ENCODE measurements at places on chromosomes 16 and 17. TPM values are rescaled to one million over a fixed set of nuclear protein-coding genes. Genes with fewer than 3 reads are reported as not detected.
A peak's percentile ranks its signal among the peaks of the same experiment; 100 is the strongest.

DNA sequence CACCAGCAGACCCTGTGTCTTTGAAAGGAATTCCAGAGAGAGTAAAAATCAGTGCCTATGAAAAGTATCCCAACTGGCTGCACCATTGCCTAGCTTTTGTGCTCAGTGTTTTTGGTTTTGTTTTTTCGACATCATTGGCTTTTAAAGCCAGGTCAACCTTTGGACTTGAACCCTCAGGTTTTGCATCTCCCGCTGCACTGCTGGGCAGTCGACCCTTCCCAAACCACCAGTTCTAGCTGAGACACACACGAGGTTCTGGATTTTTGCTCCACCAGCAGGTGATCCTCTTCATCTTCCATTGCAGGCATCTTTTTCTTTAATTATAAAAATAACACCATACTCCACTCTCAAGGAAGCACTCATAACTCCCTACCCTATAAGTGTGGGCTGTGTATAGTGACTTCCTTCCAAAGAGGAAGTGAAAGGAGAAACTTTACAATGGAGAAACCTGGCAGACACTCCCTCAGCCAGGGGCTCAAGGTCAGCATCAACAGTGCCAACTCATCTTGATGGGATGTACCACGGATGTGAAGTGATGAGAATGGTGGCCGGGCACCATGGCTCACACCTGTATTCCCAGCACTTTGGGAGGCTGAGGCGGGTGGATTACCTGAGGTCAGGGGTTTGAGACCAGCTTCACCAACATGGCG, 57.8 kb downstream of the BMERB1 start:
- no peak for DNase-seq

DNA sequence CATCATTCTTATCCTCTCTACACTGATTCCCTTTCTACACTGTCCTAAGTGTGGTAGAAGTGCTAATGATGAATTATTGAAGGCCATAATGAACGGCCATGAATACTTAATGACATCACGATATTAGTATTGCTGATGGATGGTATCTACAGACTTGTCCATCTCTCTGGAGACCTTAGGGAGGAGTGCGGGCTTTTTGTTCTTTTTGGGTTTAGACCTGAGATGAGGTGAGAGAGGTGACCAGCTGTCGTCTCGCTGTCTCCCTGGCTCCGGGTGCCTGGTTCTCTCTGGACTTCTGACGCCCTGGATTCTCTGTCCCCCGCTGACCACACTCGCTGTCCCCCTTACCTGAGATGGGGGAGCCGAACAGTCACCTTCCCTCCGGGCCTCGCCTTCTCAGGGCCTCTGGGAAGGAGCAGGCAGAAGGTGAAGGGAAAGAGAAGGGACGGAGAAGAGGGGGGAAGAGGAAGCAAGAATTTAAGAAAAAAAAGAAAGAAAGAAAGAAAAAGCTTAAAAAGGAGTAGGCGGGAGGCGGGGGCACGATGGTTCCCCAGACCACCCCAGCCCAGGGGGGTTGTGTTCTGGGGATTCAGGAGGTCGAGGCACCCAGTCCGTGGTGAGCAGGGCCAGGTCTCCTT, 17.1 kb downstream of the SGCA start:
- DNase-seq: no peak

The NPIPB8 gene
- total RNA-seq: not detected

DNA sequence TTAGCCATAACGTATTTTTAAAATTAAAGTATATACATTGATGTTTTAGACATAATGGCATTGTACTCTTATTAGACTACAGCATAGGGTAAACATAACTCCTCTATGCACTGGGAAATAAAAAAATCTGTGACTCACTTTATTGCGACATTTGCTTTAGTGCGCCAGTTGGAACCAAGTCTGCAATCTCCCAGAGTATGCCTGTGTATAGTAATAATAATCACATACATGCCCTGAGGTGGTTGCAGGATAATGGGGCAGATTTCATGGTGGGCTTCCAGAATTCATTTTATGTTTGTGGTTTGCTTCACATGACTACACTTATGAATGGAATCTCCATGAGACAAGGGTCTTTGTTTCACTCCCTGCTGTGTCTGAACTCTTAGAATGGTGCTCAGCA, 66.9 kb upstream of the N4BP1 start:
- DNase-seq: no peak

DNA sequence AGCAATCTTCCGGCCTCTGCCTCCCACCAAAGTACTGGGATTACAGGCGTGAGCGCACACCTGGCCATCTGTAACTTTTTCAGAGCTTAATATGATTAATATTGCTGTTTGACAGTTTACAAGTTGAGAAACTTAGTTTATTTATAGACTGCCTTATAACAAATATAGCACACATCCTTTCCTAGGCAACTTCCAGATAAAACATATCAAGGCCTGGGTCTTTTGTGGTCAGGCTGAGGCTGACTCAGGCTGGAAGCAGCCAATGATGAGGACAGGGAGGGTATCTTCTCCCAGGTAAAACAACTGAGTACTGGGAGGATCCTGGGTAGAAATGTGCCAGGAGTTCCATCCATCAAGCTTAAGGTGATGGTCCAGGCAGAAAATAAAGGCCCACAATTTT, 16.2 kb downstream of the LUC7L start:
- no peak for DNase-seq

DNA sequence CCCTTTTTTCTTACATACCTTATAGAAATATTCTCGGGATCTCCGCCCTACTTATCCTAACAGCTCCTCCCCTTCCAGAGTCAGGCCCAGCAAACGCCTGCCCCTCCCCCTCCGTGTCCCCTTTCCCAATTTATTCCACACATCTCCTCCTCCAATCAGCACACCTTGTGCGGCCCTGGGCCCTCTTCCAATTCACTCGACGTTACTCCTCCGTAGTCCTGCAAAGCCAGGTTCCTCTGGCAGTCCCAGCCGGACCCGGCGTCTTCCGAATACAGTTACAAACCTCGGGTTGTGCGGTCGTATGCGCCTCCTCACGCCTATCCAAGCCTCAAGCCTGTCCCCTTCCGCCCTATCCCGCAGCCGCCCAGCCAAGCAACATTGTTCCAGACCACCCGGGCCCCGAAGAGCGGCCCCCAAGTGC, 677 bp downstream of the CBX1 start:
- DNase-seq: peak; percentile 31

- DNase-seq: peak; percentile 48
Measured at GRCh38 chr17:32909787-32910369, 18.1 kb upstream of the TMEM98 start.

- DNase-seq: no peak
Measured at GRCh38 chr17:52648995-52649394, 490.5 kb upstream of the CA10 start.

The HS3ST2 gene
- total RNA-seq: 2.8 TPM

DNA sequence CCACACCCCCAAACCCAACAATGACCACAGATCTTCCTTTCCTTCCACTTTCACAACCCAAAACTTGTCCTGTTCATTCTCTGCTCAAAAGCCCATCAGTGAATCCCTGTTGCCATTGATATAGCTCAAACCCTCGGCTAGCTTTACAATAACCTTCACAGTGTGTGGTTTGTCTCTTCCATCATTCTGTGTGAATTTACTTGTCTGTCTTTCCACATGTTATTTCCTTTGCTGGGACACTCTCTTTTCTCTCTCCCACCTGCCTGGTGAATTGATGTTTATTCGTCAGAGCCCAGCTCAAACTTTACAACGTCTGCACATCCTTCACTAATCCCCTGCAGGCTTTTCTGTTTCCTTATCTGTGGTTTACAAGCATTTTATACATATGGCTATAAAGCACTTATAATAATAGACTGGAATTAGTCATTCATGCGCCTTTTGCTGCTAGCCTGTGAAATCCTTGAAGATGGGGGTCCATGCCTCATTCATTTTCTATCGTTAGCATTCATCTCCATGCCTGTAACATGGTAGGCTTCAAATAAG, 114.4 kb downstream of the CDH13 start:
- no peak for DNase-seq

DNA sequence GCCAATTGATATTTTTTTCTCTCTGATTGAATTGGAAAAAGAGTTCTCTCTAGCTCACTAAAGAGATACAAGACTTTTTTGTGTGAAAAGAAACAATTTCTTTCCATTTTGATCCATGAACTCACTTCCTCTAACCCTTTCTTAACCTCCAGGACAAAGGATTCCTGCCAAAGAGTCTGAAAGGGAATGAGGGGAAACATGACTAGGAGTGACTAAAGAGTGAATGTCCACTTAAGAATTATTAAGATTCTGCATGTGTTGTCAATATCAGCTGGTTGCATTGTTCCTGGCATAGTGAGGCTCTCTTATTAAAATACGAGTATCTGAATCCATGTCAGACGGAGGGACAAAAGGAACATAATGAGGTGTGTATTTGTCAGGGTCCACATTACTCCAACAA, 344.7 kb downstream of the GRIN2A start:
- no peak for DNase-seq

The SLFN12L gene
- total RNA-seq: 31.2 TPM

- DNase-seq: no peak
Measured at GRCh38 chr16:24428756-24429155, 110.6 kb upstream of the RBBP6 start.

- no peak for DNase-seq
Measured at GRCh38 chr16:70380248-70380918, 33.7 kb downstream of the DDX19A start.

The CPHXL2 gene
- not detected for total RNA-seq
